ENCODE measurements at places on chromosomes 6 and 20.

GRCh38 chr6:92608751-92609150 is 810.6 kb downstream of the EPHA7 start:
- DNase-seq, result no peak

GRCh38 chr20:48329676-48330664 is 497.8 kb downstream of the PREX1 start:
- no peak for DNase-seq

DNA sequence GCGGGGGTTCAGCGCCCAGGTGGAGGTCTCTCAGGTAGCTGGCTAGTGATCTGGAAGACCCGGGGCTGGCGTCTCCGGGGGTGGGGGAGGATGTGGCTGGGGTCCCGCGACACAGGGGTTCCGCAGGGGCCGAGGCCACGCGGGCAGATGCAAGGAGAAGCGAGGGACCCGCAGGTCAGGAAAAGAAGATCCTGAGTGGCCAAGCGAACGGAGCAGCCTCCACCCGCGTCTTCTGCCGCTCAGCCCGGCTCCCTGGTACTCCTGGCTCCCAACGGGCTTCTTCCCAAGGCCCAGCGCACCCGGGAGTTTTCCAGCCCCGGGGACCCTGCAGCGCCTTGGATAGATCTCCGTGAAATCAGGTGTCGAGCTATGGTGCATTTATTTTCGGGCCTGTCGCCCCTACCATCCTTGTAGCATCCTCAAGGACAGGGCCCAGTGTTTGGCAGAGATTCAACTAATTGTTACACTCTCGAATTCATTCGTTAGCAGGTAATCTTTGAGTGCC is 682 bp upstream of the CHD6 start:
- DNase-seq, result no peak

- DNase-seq, result no peak
These were observed 6.1 kb downstream of the SLC32A1 start for GRCh38 chr20:38730167-38730988.

DNA sequence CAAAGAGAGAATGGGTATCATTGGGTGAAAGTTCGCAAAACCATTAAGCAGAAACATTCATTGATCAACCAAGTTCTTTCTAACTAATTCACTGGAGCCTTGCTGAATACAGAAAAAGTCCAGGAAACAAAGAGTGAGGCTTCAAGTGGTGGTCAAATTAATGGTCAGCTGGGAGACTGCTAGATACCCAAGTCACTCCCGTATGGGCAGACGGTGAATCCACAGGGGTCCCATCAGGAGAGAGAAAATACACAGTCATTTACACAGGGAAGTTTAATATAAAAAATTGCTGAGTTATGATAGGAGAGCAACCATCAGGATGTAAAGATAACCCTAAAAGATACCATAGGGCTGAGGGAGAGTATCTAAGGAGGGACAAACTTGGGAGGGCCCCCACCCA is 198.7 kb upstream of the DTNBP1 start:
- DNase-seq, result no peak

Data from NCI-H1436 (cell line).